T follicular helper cell (primary cell): ENCODE measurements at places on chromosomes 1 and 21.

DNA sequence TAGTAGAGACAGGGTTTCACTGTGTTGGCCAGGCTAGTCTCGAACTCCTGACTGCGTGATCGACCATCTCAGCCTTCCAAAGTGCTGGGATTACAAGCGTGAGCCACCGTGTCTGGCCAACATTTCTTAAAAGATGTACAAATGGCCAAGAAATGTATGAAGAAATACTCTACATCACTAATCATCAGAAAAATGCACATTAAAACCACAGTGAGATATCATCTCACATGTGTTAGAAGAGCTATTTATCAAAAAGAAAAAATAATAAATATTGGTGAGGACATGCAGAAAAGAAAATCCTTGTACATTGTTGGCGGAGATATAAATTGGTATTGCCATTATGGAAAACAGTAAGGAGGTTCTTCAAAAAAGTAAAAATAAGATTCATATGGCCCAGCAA lies 33.6 kb upstream of the TNFSF18 start:
- DNase-seq = no peak

DNA sequence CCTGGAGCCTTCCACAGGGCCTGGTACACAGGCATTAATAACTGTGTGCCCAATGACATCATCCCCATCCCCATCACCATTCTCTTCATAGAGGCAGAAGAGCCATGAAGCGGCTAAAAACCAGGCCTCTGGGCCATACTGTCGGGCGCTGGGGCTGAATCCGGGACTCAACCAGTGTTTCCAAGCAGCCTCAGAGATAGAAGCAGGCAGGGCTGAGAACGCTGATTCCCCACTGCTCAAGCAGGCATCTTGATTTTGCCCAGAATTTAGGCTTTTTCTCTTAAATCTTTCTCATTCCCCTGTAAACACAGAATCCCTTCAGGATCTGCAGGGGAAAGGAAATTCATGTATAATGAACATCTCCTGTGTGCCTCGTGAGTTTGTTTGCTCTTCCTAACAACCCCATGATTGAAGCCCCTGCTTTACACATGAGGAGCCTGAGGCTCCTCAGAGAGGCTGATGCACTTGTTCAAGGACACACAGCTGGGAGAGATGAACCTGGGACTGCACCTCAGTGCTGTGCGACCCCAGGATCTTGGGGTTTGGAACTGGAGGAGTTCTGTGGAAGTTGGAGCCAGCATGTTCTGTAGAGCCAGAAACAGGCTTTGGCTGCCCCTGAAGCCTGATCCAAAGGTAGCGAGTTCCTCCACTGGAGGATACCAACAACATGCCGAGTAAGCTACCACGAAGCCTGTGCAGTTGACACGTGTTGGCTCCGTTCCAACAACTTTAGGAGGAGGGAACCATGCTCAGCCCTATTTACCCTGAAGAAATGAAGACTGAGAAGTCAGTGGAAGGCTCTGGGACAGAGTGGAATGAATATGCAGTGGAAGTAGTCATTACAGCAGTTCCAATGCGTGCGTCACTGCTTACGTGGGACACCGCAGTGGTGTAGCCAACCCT lies 55.5 kb downstream of the EDN2 start:
- no peak for DNase-seq

DNA sequence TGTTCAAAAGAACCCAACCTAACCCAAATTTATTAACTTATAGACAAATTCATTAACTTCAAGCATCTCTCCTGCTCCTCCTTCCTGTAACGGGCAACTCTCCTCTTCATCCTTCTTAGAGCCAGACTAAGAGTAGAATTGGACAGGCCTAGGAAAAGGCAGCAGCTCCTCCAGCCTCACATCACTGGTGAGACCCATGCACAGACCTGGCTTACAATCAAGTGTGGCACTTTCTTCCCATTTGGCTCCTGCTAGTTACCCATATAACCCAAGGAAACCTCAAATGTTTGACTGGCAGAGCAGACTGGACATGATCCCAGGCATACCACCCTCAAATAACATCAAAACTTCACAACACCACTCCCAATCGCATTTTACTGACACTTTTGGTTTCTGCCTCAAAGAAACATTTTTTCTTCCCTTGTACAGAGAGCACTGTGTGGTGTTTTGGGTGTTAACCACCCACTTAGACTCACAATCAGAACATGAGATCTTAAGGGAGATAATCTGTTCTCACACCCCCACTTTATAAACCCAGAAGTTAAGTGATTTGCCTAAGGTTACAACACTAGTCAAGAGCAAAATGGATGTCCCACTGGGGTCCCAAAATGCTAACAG lies 101.4 kb downstream of the SIPA1L2 start:
- DNase-seq = no peak

DNA sequence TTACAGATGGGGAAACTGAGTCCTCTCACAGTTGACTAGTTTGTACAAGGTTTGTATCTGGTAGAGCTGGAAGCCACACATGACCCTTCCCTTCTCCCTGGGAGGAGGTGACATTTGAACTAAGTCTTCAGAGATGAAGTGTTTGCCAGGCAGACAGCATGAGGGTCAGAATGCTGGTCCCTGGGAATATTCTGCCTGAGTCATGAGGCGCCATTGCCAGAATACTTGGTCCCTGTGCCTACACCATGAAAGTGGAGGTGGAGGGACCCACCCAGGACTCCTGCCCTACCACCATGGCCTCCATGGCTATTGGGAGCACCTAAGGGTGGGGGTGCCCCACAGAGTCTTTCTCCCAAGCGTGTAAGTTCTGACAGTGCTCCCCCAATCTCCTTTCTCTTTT lies 7.0 kb downstream of the RPS6KA1 start:
- no peak for DNase-seq

- DNase-seq = no peak
These were observed 26.4 kb upstream of the RAB3GAP2 start for GRCh38 chr1:220298470-220299205.

DNA sequence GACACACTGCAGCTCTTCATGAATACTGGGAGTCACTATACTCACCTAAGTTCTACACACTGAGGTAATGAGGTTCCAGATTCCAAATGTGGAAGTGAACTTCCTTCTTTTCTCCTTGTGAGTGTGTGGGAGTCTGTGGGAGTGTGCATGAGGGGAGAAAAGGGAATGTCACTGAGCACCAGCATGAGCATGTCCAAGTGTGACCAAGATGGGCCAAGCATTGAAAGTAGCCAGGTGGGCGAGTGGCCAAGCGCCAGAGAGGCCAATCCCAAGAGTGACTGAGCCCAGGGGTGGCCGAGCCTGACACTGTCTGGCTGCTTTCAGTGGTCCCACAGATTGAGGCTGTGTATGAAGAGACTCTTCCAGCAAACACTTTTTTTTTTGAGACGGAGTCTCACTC lies 132.3 kb downstream of the HLCS start:
- no peak for DNase-seq

DNA sequence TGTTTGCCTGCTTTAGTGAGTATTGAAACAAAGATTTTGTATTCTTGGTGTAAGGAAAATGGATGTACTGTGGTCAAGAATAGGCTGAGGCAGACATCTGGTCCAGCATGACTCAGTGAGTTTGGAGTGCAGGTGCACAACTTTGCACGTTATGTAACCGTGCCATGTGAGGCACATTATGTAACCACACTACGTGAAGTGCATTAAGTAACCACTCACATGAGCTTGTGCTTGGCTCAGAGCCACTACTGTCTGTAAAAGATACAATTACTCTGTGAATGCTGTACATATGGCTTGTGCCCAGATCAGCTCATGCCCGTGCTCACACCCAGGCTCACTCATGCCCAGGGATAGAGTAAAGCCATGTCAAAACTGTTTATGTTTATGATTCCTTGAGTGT lies 216.8 kb downstream of the CTH start:
- no peak for DNase-seq

DNA sequence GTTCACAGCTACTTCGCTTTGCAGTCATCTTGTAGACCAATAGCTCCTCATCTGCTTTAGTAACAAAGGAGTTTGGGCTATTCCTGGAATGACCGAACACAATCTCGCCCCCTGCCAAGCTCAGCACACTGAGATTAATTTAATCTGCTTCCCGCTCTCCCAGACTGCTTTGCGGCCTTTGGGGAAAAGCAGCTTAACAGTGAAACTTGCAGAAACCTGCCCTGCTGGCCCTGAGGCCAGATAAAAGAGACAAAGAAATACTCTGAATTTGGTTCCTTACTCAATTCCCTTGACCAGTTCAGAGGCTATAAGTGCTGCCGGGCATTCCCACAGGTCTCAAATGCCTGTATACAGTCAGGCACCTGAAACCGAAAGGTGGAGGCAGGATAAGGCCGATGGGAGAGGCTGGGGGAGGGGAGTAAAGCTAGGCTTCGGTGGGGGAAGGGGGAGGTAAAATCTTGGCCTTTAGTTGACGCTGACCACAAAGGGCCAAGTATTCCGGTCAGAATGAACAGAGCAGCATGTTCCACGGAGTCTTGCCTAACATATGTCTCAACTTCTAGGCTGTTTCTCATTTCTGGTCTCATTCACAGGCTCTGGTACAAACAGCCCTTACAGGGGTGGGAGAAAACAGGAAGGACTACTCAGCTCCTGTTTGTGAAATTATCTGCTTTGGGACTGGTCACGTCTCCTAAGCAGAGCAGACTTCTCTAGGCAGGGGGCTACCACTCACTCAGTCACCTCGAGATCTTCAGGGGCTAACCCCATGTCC lies 17.7 kb upstream of the A3GALT2 start:
- DNase-seq = no peak

DNA sequence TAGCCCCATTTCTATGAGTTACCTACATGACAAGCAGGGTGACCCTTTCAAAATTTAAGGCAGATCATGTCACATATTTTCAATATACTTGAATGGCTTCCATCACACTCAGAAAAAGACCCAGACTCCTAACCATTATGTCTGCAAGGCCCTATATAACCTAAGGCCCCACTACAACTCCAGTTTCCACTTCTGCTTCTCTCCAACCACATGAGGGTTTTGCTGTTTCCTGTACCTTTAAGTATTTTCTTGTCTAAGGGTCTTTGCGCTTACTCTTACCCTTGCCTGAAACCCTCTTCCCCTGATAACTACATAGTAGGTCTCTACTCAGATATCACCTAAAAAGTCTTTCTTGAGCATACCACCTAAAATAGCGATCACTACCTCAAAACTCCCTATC lies 46.1 kb downstream of the SGIP1 start:
- DNase-seq = no peak

DNA sequence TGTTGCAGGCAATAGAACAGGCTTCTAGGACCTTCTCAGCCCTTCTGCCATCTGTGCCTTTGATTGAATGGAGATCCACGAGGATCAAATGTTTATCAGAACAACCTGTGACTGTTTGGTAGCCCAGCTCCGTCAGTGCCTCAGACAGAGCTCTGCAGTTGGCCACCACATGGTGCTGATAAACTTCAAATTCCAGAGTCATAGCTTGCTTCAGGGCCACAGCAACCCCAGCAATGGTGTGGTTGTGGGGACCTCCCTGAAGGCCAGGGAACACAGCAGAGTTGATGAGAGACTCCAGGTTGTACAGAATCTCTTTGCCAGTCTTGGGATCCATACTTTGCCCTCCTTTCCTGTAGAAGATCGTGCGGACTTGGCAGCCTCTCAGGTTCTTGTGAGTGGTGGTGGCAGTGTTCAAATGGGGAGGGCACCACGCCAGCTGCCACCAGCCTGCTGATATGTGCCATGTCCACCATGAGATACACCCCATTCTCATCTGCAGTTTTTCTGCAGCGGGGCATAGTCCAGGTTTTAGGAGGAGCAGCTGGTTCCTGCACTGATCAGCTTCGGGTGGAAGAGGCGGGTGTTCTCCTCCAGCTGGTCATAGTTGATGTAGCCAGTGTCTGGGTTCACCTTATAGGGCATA lies 82.9 kb upstream of the ARTN start:
- no peak for DNase-seq

DNA sequence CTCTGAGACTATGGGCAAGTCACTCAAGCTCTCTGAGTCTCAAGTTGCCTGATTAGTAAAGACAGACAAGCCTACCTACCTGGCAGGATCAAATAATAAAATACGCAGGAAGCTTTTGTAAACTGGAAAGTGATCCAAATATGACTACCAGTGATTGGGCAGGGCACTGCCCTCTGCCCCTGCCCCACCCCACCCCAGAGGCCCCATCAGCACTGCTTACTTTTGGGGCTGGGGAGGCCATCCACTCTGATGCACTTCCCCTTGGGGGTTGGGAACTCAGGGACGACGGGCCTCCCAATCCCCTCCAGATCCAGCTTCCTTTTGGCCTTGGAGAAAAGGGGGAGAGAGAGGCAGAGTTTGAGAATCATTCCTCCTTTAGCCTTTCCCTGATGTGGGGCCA lies 6.9 kb downstream of the E2F2 start:
- no peak for DNase-seq

DNA sequence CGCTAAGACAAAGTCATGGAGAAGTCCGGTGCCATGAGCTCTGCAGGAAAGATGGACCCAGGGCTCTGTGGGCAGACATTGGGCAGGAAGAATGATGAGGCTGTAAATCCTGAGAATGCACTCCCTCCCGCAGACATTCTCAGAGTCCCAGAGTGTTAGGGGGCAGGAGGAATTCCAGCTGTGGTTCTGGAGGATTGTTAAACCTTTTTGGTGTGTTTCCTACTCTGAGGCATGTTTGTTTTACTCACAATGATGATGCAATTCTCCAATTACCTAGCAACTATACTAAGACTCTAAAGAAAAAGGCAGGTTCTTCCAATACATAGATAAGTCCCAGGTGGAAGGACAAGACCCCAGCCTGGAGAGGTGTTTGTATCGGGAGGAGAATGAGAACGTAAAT lies 2.8 kb upstream of the CAPN9 start:
- DNase-seq = no peak

- DNase-seq = no peak
These were observed 35.9 kb upstream of the HMGN1 start for GRCh38 chr21:39384674-39385298.

GRCh38 chr1:109891930-109892329 lies 18.7 kb upstream of the CSF1 start:
- DNase-seq = no peak

DNA sequence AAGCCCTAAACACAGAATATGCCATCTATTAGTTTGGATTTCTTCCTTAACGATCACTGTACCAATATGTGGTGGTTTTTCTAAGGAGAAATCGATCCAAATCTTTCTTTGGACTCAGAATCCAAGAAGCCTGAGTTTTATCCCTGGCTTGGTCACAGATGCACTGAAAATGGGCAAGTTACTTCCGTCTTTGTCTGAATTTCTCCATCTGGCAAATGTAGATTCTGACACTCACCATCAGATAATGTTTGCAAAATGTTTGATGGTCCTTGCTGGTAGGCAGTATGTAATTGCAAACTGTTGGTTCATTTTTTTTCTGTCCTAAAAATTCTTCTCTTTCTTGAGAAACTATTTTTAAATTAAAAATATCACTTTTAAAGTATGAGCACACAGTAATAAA lies 115.0 kb downstream of the TSEN15 start:
- no peak for DNase-seq

- no peak for DNase-seq
These were observed 16.2 kb downstream of the PTGER3 start for GRCh38 chr1:71031426-71031825.

- DNase-seq = no peak
These were observed 99.5 kb upstream of the DUSP10 start for GRCh38 chr1:221841251-221841982.

DNA sequence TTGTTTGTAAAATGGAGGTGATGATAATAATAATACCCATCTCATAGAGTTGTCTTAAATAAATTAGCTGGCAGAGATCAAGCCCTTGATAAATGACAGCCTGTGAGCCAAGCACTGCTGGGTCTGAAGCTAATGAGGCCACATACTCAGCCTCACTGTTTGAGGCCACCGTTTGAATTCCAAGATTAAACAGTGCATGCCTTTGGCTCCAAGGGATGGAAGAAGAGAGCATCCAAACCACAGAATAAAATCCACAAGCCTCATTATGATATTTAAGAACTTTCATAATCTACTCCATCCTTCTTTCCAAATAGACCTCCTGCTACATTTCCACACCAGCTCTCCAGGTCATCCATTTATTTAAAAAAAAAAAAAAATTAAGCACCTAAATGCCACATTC lies 29.0 kb downstream of the TGFBR3 start:
- DNase-seq = no peak
